ENCODE measurements at places on chromosomes 3 and 15.

DNA sequence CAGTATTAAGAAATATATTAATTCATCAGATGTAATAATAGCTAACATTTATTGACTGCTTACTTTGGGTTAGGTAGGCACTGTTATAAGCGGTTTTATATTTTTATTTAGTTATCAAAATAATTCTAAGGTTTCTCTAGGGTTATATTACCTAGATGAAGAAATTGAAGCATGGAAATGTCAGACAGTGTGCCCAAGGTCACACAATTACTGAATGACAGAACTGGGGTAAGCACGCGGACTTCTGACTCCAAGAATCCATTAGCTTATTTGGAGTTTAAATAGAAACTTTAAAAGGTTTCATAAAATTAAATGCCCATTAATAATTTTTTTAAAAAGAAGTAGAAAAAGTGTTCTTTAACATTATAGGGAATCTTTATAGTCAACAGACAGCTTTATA is 74.3 kb downstream of the CALML4 start:
- no peak for DNase-seq

DNA sequence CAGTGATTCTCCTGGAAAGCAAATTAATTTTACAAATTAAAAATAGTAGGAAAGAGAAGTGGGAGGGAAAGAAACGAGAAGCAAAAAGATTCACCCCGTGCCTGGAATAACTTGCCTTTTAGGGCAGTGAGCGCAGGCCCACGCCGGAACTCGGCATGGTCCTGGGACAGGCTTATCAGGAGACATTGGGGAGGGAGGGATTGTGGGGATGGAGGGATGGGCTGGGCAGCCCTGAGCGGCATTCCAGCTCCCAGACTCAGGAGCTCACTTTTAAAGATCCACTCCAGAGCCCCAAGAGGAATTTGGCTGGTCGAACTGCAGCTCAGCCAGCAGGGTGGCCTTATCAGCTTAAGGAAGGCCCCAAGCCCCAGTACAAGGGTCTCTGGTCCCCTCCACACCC is 117.9 kb downstream of the ADCY5 start:
- DNase-seq = no peak

GRCh38 chr3:16494814-16495431 is 18.6 kb downstream of the RFTN1 start:
- no peak for DNase-seq

GRCh38 chr15:71807125-71807629 is 3.2 kb upstream of the NR2E3 start:
- no peak for DNase-seq

DNA sequence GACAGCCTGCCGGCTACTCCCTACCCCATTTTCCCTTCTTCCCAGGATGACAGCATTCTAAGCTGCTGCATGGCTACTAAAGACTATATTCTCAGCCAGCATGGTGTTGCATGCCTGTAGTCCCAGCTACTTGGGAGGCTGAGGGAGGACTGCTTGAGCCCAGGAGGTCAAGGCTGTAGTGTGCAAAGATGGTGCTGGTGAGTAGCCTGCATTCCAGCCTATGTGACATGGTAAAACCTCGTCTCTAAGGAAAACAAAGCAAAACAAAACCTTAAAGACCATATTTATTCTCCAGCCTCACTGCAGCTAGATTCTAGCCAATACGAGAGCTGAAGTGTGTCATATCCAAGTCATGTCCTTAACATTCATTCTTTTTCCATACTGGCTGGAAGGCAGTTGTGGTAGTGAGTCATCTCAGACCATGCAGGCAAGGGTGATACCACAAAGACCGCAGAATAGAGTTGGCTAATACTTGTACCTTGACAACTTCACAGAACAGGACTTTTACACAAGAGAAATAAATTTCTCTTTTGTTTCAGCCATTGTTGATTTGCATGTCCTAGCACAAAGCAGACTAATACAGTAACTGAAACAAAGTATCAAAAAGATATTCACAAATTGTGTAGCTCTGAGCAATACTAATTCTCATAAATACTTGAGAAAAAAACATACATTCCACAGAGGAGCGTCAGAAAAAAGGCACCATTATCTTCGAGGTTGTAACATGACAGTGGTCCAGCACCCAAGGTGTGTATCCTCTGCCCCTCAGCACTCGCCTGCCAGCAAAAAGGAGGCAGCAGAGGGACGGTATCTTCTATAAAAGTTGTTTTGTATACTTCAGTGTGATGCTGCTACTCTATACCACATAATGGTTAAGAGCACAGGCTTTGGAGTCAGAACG is 14.8 kb downstream of the PBRM1 start:
- peak; percentile 82 for DNase-seq

DNA sequence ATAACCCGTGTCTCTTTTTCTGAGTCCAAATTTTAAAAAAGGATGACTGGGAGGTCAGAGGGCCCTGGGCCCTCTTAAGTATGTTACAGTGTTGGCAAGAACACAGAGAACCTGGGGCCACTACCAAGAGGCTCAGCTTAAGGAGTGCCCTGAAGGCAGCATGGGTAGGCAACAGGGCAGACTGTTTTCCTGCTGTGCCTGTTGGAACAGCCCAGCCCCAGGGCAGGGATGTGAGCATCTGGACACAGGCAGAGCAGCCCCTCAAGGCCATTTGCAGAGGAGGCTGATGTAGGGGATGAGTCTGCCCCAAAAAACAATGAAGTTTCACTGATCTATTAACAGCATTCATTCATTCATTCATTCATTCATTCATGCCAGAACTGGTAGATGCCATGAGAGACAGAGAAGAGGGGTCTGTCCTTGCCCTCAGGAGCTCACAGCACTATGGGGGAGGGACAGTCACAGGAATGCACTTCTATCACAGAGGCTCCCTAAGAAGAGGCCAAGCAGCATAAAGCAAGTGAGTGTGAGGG is 2.2 kb upstream of the LTF start:
- DNase-seq = no peak

DNA sequence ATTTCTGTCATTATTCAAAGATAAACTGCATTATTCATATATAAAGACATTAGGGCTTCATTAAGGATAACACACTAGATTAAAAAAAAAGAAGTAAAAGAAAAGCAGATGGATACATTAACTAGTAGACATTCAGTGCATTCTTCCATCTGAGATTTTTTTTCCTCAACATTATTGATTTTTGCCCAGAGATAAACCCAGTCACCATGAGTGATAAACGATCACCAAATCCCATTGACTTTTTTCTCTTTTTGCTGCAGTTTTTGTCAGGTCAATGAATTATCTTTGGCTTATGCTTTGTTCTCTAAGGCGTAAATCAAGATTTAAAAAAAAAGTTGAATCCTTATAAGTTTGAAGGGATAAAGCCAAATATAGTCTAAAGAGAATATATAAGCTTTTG is 925.0 kb downstream of the GBE1 start:
- no peak for DNase-seq

- DNase-seq = peak; percentile 13
Measured at GRCh38 chr3:42830437-42831320, 21.4 kb downstream of the ACKR2 start.

DNA sequence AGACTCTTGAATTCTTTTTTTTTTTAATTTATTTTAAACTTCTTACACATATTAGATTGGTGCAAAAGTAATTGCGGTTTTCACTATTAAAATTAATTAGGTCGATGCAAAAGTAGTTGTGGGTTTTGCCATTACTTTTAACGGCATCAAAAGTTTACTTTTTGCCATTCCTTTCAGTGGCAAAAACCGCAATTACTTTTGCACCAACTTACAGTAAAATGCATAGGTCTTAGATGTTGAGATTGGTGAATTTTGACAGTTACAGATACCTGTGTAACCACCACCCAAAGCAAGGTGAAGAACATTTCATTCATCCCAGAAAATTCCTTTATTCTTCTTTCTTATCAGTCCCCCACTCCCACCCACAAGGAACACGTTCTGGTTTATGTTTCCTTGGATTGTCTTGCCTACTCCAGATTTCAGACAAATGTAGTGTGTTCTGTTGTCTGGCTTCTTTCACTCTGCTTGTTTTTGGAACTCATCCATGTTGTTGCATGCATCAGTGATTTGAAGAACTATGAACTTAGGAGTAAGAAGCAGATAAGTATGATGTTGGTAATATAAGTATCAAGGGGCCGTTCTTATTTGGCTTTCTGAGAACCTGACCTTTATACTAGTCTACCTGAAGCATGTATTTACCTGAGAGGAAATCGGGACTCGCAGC is 198.4 kb upstream of the UBE2E1 start:
- DNase-seq = no peak

DNA sequence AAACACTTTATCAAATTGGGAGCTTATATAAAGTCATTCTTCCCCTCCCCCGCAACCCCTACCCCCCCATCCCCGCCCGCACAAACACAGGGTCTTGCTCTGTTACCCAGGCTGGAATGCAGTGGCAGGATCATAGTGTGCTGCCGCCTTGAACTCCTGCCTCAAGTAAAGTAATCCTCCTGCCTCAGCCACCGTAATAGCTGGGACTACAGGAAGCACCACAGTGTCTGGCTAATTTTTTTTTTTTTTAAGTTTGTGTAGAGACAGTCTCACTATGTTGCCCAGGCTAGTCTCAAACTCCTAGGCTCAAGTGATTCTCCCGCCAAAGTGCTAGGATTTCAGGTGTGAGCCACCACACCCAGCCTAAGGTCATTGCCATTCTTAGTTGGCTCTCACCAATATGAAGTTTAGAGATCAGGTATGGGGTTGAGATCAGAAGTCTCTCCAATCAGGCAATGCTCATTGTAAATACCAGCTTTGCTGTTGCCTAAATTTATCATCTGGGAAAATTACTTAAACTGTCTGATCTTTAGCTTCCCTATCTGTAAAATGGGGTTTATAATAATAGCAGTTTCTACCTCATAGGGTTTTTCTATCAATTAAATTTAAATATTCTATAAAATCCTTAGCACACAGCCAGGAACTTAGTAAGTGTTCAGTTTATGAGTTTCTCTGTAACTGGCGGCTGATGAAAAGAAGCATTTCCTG is 60.3 kb downstream of the TGFBR2 start:
- DNase-seq = no peak

DNA sequence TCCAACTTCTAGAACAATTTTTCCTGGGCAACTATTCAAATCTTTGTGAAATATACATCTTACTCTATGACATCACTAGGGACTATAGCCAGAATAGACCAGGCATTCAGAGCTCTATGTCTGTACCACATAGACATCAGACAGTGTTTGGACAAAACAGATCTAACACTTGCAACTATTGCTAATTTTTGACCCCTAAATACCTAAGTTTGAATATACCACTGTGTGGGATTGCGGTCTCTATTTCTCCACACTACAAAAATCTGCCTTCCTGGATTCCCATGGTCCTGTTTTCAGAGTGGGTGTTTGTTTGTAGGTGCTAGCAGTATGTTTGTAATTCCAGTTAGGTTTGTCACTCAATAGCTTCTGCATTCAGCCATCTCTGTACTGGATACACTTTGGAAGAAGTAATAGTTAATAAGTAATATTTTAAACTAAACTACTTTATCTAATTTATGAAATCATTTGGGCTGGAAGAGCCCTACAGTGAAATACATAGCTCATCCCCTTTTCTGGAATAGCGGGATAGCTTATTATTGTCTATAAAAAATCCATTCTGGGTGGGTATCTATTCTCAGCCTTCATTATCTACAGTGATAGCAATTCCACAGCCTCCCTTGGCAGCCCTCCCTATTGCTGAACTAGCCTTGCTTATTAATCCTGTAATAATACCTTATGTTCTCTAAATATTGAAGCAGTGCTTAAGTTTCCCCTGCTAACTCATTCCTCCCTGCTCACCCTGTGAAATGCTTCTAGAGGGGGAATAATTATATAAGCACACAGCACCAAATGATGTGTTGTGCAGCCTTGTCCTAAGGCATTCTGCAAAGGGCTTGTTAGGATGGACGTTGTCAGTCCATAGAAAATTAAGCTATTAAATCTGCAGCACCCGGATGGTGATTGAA is 49.4 kb downstream of the RBMS3 start:
- DNase-seq = no peak

DNA sequence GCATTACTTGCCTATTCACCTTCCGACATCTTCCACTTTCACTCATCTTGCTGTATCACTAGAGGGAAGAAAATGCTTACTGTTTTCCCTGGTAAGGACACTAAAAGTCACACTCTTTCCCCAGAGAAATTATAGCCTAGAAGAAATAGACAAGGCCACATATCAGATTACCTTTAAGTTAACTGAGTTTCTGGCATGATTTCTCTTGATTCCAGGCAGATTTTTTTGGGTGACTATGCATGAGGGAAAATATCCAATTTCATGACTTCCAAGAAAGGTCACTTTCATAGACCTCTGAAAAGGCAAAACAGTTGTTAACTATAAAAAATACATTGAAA is 30.3 kb downstream of the TCF12 start:
- no peak for DNase-seq

DNA sequence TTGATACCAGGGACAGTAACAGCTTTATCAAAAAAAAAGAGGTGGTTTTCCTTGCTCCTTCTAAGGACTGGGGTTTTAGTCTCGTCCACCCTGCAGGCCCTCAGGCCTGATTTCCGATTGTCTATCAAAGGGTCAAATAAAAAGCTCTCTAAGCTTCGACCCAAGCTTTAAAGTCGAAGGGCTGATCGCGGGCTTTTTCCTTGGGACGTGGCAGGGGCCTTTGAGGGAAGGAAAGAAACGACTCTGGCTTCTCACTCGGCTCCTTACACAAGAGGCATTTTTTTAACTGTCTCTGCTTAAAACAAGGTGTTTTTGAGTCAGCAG is 354 bp upstream of the KLHL24 start:
- DNase-seq = no peak

GRCh38 chr15:59997070-59997701 is 6.9 kb upstream of the FOXB1 start:
- peak; percentile 71 for DNase-seq

- no peak for DNase-seq
Measured at GRCh38 chr15:62491642-62492041, 326.6 kb upstream of the C2CD4B start.

DNA sequence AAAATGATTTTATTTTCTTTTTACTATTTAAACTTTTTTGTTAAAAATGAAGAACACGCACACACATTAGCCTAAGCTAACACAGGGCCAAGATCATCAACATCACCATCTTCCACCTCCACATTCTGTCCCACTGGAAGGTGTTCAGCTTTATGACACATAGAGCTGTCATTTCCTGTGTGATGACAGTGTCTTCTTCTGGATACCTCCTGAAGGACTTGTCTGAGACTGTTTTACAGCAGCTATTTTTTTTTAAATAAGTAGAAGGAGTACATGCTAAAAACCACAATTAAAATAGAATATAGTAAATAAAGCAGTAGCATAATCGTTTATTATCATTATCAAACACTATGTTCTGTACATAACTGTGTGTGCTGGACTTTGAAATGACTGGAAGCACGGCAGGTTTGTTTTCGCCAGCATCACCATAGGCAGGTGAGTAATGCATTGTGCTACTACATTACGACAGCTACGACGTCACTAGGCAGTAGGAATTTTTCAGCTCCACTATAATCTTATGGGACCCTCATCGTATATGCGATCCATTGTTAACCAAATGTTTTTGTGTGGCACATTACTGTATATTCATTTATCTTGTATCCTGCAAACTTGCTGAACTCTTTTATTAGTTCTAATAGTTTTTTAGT is 72.8 kb downstream of the KLF15 start:
- DNase-seq = no peak

Data from GM12865 (cell line).